ENCODE measurements at places on chromosomes 1 and 21.
A peak's percentile ranks its signal among the peaks of the same experiment; 100 is the strongest.

DNA sequence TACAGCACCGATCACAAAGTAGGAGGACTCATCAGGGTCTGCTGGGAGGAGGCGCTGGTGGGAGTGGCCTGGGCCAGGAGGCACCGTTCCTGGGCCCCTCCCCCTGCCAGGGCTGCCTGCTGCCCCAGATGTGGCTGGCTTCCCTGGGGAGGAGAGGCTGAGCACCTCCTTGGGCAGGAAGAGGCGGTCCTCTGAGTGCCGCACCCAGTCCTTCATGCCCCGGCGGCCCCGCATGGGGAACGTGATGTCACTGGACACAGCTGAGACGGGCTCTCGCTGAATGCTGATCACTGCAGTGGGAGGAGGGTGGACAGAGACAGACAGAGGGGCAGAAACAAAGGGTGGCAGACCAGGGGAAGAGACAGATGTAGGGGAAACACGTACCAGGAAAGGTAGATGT, 24.8 kb downstream of the ADGRB2 start:
- H3K4me3 ChIP-seq = no peak overlapping the region
- H3K36me3 ChIP-seq = no peaks in the 10 kb centered on the region
- H3K4me1 ChIP-seq = no peaks in the 10 kb centered on the region
- no peak overlapping the region for H3K27ac ChIP-seq
- DNase-seq = no peak

- no peak overlapping the region for H3K27ac ChIP-seq
- no peaks in the 10 kb centered on the region for H3K36me3 ChIP-seq
- no peak overlapping the region for H3K4me3 ChIP-seq
These were observed 62.0 kb downstream of the TNN start for GRCh38 chr1:175129644-175129996.

DNA sequence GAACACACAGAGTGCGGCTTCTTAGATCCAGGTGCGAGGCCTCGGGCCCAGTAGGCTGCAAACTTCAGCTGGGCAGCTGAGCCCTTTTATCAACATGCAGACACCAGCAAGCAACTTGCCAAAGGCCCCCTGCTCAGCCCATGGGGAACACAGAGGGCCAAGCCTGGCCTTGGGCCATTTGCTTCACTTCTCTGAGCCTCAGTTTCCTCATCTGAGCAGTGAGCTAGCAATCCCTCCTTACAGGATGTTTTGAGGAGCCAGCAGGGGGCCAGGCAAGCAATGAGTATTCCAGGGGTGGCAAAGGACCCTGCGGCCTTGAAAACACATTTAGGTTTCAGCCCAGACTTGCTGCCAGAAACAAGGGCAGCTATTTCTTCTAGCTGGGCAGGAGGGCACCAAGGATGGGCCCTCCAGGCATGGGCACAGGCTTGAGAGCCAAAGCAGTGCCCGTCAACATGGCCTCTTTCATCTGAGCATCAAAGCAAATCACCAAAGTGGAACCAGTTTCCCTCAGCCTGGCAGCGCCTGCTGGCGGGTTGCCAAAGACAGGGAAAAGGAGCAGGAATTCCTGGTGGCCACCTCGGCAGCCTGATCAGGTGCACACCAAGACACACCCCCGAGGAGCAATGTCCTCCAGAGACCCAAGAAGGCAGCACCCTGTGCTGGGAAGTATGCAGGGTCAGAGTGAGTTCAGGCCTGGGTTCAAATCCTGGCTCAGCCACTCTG, 1.4 kb downstream of the MATN1 start:
- H3K4me1 ChIP-seq = peaks cover 4% of the 10 kb centered on the region
- H3K36me3 ChIP-seq = no peaks in the 10 kb centered on the region
- no peak overlapping the region for H3K27ac ChIP-seq
- no peaks in the 10 kb centered on the region for H3K27me3 ChIP-seq
- no peak overlapping the region for H3K4me3 ChIP-seq

DNA sequence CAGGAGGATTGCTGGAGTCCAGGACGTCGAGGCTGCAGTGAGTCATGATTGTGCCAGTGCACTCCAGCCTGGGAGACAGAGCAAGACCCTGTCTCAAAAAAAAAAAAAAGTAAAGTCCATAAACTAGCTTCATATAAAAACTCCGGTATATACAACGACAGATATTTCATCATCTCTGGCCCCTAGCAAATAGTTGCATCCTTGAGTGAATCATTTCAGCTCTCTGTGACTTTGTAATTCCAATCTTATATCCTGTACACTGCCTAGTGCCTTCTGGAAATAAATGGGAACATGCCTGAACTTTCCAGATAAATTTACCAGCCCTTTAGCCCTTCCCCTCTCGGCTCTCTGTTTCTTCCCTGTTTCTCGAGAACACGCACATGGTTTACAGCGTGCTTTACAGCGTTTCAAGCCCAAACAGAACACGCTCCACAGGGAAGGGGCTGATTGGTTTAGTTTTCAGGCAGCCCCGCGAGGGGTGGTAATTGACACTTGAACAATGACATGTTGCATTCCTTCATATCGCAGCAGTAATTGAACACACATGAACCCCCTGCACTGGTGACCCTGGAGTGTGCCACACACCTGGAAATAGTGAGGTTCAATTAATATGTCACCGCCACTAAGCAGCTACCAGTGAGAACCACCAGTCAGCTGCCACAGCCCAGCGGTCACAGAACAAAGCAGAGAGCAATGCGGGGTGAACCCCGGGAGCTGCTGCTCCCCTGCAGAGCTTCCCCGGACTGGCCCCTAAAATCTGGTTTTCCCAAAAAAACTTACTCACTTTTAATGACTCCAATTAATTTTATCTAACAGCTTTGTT, 35.7 kb upstream of the SIM2 start:
- no peak overlapping the region for H3K4me3 ChIP-seq
- peaks cover 5% of the 10 kb centered on the region for H3K27me3 ChIP-seq
- no peaks in the 10 kb centered on the region for H3K36me3 ChIP-seq
- DNase-seq = no peak

GRCh38 chr21:27693376-27693775, 726.5 kb upstream of the ADAMTS5 start:
- DNase-seq = no peak
- no peaks in the 10 kb centered on the region for H3K4me1 ChIP-seq
- H3K4me3 ChIP-seq = no peak overlapping the region
- no peaks in the 10 kb centered on the region for H3K27me3 ChIP-seq
- no peaks in the 10 kb centered on the region for H3K36me3 ChIP-seq
- no peak overlapping the region for H3K27ac ChIP-seq

- peak overlapping the region; percentile 92 for H3K27ac ChIP-seq
- H3K27me3 ChIP-seq = no peaks in the 10 kb centered on the region
- no peaks in the 10 kb centered on the region for H3K36me3 ChIP-seq
- peaks cover 26% of the 10 kb centered on the region for H3K4me1 ChIP-seq
- no peak for DNase-seq
These were observed 90.2 kb downstream of the SPSB1 start for GRCh38 chr1:9382643-9383491.

DNA sequence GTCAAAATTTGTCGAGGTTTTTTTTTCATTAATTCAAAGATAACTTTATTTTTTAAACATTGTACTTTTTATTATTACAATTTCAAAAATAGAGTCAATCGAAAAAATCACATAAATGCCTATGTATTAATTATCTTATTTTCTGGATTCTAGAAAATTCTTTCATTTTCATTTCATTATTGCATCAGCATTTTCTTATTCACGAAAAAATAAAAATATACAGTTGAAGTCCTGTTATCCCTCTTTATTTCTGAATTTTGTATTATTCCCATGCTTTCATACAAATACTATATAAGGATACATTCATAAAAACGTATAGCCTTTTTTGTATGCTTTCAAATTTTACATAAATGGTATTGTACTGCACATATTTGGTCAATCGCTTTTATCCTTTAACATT, 681.0 kb upstream of the USP24 start:
- H3K4me1 ChIP-seq = no peaks in the 10 kb centered on the region
- H3K4me3 ChIP-seq = no peak overlapping the region
- H3K27ac ChIP-seq = no peak overlapping the region
- no peaks in the 10 kb centered on the region for H3K36me3 ChIP-seq
- H3K27me3 ChIP-seq = no peaks in the 10 kb centered on the region

GRCh38 chr1:202023001-202023433, 12.6 kb downstream of the ELF3 start:
- H3K4me3 ChIP-seq = no peak overlapping the region
- DNase-seq = no peak
- H3K36me3 ChIP-seq = no peaks in the 10 kb centered on the region
- no peaks in the 10 kb centered on the region for H3K4me1 ChIP-seq
- no peak overlapping the region for H3K27ac ChIP-seq

DNA sequence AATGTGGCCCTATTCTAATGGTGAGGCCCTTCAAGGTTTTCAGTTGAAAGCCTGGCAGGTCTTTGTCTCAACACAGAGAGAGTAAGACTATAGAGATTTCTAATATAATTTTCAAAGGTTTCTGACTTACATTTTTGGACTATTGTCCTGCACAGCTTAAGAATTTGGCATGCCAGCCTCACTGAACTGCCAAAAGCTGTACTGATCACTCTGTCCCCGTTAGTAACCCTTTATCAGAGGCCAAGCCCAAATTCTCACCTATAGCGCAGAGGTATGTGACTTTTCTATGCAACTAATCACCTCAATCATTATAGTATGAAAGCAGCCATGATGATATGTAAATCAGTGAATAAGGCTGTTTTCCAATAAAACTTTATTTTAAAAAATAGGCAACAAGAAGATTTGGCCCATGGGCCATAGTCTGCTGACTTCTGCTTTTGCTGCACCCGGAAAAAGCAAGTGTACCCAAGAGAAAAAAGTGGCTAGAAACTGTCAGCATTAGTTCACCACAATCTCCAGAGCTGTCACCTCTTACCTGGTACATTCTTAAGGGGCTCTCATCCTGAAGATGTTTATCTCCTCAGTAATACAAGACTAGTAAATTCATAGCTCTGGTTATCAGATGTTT, 85.4 kb downstream of the PIGK start:
- no peak overlapping the region for H3K4me3 ChIP-seq
- no peaks in the 10 kb centered on the region for H3K4me1 ChIP-seq
- H3K27me3 ChIP-seq = no peaks in the 10 kb centered on the region
- H3K36me3 ChIP-seq = no peaks in the 10 kb centered on the region

DNA sequence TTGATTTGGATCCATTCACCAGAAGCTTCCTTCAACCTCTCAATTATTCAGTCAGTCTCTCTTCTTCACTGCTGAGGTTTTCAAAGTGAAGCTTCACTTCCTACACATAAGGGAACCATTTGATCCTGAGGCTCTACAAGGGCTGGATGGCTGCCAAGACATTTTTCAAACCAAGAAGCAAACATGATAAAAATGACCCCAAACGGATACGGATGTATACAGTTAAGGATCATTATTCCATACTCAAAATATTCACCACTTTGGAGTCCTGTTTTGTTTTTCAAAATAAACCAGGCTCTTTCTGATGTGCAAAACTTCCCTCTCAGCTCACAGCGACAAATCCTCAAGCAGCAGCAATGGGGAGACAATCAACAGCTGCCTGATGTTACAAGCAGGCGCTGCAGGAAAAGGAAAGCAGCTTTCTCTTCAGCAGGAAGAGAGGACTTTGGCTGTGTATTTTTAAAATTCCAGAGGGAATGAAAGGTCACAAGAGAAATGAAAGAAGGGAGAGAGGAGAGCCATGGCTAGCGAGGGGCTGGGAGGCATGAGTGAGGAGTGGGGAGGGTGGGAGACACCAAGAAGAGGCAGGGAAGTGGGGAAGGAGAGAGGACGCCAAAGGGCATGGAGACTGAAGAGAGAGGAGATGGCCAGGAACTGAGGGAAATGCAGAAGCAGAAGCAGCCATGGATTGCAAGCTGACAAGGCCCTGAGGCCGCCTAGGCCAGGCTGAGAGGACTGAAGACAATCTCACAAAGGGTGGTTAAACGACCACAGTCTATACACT, 145.4 kb downstream of the SLC45A1 start:
- no peaks in the 10 kb centered on the region for H3K27me3 ChIP-seq
- H3K4me1 ChIP-seq = peaks cover 17% of the 10 kb centered on the region
- no peak overlapping the region for H3K4me3 ChIP-seq
- no peaks in the 10 kb centered on the region for H3K36me3 ChIP-seq
- peak overlapping the region; percentile 83 for H3K27ac ChIP-seq
- no peak for DNase-seq

DNA sequence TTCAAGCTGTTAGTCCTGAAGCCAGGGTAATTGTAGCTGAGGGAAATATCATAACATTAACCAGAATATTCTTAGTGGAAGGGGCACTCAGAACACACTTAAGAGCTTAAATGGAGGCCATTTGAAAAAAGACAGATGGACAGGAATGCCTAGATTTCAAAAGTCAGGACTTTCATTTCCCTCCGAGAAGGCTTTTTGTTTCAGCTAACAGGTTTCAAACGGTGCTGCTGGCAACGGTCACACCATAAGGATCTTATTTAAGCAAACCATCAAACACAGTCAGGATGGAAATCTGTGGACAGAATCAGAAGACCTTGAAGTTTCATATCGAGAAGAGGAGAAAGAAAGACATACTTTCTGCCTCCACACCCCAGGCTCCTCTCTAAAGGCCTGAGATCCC, 70.1 kb downstream of the SLC66A1 start:
- H3K36me3 ChIP-seq = peaks cover 31% of the 10 kb centered on the region
- H3K27ac ChIP-seq = no peak overlapping the region
- no peaks in the 10 kb centered on the region for H3K27me3 ChIP-seq
- no peak overlapping the region for H3K4me3 ChIP-seq
- H3K4me1 ChIP-seq = peaks cover 34% of the 10 kb centered on the region
- no peak for DNase-seq

DNA sequence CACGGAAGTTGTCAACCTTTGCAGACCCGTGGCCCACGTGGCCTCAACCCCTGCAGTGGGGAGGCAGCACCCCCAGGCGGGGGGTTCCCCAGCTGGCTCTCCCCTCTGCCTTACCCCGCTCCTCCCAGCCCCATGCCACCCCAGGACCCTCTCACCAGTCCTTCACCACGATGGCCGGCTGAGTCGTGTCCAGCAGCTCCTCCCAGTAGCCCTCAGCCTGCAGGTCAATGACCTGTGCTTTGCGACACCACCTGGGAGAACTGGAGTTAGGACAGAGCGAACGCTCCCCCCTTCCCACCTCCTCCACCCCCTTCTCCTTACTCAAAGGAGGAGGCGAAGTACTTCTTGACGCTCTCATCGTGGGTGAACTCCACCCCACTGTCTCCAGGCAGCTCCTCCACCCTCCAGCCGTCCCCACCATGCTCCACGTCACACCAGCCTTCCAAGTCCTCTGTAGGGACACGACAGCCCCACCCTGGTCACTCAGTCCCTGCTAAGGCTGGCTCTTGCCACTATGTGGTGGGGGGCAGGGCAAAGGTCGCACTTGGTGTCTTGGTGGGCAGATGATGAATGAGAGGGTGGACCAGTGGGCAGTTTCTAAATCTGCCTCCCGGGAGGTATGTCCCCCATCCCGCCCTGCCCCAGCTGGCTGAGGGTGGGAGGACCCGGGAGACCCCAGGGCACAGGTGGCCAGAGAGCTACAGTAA, 4.5 kb downstream of the FBXO2 start:
- H3K36me3 ChIP-seq = no peaks in the 10 kb centered on the region
- H3K27me3 ChIP-seq = no peaks in the 10 kb centered on the region
- no peak for DNase-seq
- peaks cover 5% of the 10 kb centered on the region for H3K4me1 ChIP-seq
